GM12864 (cell line): ENCODE measurements at places on chromosomes 7 and 10.

- no peak for DNase-seq
These were observed 1092.4 kb downstream of the LRMDA start for GRCh38 chr10:76523791-76524351.

GRCh38 chr10:2914741-2915140 is 152.6 kb upstream of the PFKP start:
- DNase-seq, result no peak

DNA sequence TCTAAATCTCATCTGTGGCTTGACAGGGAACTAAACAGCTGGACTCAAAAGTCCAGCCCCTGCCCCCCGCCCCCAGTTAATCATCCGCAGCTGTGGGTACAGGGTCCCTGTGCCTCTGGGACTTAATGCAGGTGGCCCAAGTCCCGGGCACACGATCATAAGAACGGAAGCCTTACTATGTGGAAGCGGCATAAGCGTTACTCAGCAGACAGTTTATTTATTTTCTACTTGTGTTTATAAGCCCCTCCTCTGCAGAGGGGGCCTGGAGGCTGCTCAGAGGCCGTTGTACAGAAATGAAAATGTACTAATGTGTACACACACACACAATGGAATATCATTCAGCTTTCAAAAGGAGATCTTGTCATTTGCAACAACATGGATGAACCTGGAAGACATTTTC is 158.0 kb upstream of the TNS3 start:
- no peak for DNase-seq

GRCh38 chr7:140616328-140616727 is 24.3 kb downstream of the DENND2A start:
- no peak for DNase-seq

DNA sequence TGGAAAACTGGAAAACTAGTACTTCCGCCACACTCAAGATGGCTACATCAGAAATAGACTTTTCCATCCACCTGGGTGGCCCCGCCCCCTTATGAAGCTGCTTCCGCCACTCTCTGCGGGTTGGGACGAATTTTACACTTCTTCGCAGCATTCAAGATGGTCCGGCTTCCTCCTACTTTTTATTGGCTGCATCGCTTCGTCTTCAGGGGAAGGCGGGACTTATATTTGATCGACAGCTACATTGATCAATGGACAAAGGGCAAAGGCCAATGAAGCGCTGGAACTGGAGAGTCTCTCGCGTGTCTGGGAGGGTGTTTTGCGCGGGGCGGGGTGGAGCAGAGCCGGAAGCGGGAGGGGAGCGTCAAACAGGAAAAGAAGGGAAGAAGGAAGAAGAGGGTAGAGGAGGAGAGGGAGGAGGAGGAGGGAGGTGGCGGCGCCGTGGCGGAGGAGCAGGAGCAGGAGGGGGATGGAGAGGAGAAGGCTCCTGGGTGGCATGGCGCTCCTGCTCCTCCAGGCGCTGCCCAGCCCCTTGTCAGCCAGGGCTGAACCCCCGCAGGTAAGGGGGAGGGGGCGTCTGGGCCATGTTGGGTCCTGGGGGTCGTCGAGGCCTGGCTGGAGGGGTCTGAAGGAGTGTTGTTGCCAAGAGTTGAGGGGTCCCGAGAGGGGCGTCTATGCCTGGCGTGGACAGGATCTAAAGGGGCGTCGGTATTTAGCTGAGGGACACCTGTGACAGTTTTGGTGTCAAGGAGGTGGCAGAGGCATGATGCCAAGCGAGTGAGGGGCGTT is at the start of gene WBP1L:
WBP1L (plus strand) TSS at position 361 of the 786 bp plus-strand sequence; CDS start at position 467, 106 bp downstream.
- peak; percentile 98 for DNase-seq

DNA sequence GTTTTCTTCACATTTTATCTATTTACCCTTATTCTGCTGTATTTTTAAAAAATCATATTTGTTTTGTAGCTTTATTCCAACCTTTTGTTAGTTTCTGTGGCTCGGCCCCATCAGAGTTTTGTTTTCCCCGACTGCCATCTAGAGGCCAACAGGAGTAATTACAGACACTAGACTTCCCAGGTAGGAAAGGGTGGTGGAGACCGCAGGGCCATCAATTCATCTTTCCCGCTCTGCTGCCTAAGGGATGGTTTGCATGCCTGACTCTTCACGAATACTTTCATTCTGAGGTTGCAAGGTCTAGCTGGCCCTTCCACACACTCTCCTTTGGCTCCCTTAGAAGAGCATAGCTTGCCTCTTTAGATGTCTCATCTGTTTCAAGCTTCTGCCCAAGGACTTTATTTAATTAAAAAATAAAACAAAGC is 38.3 kb downstream of the LYZL2 start:
- DNase-seq, result peak; percentile 22
